Stimulated activated CD8-positive, alpha-beta memory T cell treated with anti-CD3 and anti-CD28 coated beads, Interleukin-4, amount 100 ng/mL, for 1 hour (primary cell): ENCODE measurements at places on chromosomes 1 and 21.

- DNase-seq: no peak
These were observed 176.7 kb downstream of the TTLL7 start for GRCh38 chr1:83822208-83822607.

GRCh38 chr1:110035236-110035752, 870 bp downstream of the STRIP1 start:
- DNase-seq: no peak

GRCh38 chr1:173161510-173162221, 45.5 kb downstream of the TNFSF4 start:
- DNase-seq: no peak

DNA sequence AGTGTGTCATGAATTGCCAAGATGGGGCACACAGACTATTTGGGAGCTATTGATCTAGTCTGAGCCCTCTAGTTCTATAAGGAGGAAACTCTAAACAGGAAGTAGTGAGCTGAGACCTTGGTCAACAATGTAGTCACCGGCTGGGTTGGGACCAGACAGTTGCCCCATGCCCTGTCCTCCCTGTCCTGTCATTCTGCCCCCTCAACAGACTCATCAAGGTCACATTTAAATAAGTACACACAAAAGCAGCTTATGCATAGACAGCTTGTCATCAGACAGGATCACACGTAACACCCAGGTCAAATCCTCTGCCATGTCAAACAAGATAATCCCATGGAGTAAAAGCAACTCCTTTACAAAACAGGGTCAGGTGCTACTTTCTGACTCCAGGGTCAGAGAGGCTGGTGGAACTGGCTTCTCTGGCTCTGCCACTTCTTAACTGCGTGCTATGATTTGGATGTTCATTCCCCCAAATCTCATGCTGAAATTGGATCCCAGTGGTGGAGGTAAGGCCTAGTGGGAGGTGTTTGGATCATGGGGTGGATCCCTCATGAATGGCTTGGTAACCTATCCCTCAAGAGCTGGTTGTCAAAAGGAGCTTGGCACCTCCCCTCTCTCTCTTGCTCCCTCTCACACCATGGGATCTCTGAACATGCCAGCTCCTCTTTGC, 128.9 kb downstream of the HIVEP3 start:
- no peak for DNase-seq

DNA sequence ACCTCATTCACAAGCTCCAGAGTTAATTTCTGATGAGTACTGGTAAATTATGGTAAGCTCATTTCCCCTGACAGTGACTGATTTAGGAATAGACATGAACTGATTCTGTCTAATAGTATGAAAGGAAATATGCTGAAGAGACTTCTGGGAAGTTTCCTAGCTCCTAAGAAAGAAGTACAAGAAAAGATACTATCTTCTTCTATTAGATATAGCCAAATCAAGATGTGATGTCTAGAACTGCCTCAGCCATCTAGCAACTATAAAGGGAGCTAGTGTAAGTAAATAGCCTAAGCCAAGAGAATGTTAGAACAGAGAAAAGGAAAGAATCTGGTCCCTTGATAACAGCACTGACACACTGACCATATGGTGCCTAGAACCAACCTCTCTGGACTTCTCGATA, 10.7 kb upstream of the PHTF1 start:
- DNase-seq: no peak

GRCh38 chr1:183444243-183444642, 26.1 kb upstream of the NMNAT2 start:
- no peak for DNase-seq

DNA sequence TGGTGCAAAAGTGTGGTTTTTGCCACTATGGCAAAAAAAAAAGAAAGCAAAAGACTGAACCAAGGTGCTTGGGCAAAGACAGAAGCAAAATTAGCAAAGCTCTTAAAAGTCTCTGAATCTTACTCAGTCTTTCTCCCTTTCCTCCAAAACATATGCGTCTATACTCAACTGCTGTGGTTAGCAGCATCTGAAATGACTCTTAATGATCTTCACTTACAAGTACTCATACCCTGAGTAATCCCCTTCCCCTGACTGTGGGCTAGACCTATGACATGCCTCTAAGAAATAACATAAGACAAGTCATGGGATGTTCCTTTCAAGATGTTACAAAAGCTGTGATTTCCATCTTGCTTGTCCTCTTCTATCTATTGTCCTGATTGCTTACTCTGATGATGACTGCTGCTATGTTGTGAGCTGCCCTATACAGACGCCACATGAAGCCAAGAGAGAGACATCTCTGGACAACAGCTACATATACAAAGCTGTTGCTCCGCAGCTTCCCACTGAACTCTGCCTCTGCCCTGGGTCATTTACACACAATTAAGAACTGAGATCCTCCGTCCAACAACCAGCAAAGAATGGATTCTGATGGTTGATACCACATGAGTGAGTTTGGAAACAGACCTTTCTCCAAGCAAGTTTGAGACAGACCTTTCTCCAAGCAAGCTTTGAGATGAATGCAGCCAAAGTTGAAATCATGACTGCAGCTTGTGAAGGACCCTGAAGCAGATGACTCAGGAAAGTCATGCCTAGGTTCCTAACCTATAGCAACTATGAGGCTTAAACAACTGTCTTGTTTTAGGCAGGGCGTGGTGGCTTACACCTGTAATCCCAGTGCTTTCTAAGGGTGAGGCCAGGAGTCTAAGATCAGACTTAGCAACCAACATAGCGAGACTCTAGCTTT, 55.2 kb downstream of the PUM1 start:
- no peak for DNase-seq

GRCh38 chr21:33395891-33396331, 7.3 kb upstream of the IFNGR2 start:
- no peak for DNase-seq

- no peak for DNase-seq
These were observed 36.5 kb downstream of the LHX4 start for GRCh38 chr1:180266275-180267210.

DNA sequence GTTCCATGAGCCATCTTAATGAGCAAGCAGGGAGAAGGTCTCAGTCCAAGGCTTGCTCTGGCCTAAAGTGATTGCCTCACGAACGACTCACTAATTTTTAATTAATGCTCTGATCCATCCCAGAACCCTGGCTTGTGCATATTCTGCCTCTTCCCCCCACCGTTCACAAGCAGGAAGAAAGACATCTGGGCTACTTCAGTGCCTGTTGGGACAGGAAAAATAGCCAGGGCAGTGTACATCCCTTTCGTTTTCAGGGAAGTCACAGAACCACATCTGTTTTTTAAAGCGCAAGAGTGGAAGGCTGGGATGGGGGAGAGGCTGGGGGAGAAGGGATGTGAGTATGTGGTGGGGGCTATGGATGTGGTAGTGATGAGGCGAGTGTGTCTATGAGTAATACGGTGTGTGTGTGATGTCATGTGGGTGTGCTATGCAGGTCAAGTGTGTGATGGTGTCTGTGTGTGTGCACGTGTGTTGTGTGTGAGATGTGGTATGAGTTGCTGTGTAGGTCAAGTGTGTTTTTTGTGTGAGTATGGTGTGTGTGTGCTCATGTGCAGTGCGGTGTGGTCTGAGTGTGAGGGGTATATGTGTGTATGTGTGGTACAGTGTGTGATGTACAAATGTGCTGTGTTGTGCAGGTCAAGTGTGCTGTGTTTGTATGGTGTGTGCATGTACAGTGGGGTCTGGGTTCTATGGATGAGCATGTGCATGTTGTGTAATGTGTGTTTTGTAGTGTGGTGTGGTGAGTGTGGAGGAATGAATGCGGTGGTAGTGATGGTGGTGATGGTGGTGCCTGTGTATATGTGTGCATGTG, 64.9 kb upstream of the SYT6 start:
- no peak for DNase-seq

- no peak for DNase-seq
These were observed at the start of gene HORMAD1 for GRCh38 chr1:150720703-150721102. Gene HORMAD1, minus strand, starts transcription at chr1:150720895. Its CDS starts 1,390 bp downstream, at chr1:150719505.

DNA sequence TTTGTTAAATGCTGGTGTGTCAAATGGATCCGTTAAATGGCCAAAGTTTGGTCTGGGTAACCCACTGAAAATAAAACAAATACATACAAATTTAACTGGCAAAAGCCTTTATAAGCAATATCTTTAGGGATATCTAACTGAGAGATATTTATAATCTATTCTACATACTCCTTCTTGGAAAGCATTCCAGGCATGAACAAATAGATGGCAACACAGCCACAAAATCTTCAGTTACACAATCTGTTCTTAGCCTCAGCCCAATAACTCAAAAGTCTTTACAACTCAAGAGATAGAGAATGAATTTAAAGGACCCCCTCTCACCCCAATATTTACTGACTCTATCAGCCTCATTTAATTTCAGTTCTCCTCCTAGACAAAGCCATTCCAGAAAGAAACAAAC, 58.7 kb downstream of the NRDC start:
- no peak for DNase-seq

DNA sequence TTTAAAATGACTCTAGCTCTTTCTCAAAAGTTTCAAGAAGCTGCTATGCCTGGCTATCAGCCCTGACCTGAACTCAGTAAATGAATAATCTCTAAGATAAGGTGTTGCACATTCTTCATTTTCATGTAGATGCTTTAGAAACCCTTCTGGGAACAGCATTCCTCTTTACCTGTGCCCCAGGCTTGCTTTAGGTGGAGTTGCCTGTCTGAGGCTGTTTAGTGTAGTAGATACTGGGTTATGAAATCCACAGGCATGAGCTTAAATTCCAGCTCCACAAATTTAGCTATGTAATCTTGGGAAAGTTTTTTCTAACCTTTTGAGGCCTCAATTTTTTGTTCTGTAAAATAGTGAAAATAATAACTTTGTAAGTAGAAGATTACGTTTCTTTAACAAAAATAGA, 41.6 kb downstream of the ATP6V1G3 start:
- no peak for DNase-seq

DNA sequence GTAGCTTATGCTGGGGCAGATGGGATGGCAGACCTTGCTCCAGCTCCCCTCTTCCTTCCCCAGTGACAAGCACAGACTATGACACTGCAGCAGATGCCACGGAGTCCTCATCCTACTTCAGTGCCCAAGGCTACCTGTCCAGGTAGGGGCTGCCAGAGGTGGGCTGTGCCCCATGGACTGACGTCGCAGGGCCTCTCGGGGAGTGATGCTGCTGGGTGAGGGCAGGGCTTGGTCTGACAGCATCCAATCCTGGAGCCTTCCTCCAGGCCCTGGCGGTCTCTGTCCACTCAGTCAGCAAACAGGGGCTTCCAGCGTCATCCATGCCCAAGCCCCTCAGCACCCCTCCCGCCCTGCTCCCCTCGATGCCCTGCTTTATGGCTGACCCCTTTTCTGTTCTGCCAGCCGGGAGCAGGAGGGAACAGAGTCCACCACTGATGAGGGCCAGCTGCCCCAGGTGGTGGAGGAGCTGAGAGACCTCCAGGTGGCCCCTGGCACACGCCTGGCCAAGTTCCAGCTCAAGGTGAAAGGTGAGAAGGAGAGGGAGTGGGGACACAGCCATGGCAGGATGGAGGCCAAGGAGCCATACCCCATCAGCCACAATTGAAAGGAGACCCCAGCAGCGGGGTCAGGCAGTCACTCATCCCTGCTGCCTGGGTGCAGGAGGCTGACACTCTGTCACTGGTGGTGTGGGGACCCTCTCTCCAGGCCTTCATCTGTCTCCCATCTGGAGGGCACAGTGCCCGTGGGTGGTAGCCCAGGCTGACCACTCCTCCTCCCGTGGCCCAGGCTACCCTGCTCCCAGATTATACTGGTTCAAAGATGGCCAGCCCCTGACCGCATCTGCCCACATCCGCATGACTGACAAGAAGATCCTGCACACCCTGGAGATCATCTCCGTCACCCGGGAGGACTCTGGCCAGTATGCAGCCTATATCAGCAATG, 73.6 kb downstream of the TRIM11 start:
- DNase-seq: no peak

DNA sequence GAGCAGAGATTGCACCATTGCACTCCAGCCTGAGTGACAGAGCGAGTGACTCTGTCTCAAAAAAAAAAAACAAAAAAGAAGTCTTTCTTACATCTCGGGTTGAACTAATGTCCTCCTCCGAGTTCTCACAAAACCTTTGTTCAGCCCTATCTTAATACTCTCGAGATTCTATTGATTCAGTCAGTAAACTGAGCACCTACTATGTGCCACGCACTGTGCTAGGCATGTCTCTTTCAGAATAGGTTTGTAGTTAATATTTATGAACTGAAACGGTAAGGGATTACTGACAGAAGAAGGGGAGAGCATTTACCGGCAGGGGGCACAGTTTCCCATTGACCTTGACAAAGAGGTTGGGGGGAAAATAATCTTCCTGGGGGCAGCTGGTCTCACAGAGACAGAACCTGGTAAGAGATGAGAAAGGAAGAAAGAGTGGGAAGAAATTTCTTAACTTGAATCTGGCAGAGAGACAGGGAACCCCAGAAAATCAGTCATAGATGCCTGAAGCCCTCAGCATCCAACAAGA, 3.4 kb downstream of the PIAS3 start:
- DNase-seq: no peak

GRCh38 chr1:175521249-175522040, 221.9 kb downstream of the TNR start:
- no peak for DNase-seq

DNA sequence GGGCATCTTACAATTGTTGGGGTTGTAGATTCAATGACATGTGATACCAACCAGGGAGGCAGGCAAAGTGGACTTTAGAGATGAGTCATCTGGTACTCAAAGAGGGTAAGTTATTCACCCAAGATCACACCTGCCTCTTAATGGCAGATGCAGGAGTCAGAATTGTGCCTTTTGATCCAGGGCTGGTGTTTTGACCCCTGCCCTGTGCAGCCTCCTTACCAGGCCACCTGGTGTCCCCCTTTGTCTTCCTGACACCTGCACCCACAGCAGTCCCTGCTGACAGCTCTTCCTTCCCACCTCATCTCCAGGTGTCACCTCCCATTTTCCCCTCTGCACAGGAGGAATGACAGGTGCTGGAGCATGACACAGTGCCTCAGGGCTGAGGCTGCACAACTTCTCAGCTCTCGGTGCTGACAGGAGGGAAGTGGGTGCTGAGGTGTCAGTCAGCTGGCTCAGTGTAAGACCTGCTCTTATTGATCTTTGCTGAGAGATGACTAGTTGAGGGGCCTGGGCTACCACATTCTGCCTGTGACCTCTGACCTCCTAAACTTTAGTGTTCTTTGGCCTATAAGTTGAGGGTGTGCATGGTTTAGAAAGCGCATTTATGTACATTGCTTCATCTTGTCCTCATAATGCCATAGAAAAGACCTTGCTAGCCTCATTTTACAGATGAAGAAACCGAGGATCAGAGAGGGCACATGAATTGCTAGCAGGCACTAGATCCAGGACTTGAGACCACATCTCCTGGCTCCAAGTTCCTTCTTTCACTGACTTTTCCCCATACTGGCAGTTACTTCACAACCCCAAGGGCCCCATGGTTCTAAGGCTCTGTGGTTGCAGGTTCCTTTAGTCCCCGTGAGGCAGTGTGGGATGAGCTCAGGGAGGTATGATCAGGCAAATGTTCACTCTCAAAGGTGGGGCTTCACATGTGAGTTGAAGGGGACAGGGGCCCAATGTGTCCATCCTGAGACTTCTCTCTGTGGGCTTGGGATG, 31.3 kb downstream of the CACNA1E start:
- DNase-seq: no peak

- no peak for DNase-seq
These were observed 724 bp downstream of the ST7L start for GRCh38 chr1:112618114-112618720.

DNA sequence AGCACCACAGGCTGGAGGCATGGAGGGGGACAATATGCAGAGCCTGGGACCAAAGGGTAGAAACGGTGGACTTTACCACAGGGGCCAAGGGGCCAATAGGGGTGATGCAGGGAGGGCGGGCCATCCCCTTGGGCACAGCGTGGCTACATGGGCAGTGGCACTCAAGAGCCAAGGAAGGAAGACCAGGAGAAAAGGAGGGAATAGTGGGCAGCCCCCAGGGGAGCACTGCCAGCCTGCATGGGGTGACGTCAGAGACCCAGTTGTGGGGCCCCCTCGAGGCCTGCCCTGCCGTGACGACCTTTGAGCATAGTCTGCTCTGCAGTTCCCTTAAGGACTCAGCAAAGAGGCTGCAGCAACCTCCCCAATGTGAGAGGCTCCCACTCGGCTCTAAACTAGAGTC, 95.5 kb upstream of the TMPRSS2 start:
- DNase-seq: no peak
